ENCODE measurements at places on chromosomes 1 and 21.

DNA sequence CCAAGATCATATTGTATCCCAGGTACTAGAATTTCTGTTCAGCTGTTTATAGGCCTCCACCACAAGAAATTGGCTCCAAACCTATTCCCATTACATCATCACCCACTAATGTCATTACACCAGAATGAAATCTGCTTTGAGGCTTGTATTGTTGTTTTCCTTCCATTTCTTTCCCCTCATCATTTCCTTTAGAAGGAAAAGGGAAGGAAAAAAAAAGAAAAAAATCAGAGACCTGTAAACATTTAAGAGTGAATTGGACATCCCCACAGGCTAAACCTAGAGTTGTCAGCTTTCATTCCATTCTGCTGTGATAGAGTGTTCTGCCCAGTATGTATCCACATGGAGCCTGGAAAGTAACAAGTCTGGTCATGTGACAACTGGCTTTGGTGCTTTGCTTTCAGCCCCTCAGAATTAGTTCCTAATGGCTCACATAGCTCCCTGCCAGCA lies 44.6 kb downstream of the NFYC start:
- DNase-seq, result no peak

GRCh38 chr1:209710093-209710492 lies 5.4 kb downstream of the HSD11B1 start:
- DNase-seq, result no peak

DNA sequence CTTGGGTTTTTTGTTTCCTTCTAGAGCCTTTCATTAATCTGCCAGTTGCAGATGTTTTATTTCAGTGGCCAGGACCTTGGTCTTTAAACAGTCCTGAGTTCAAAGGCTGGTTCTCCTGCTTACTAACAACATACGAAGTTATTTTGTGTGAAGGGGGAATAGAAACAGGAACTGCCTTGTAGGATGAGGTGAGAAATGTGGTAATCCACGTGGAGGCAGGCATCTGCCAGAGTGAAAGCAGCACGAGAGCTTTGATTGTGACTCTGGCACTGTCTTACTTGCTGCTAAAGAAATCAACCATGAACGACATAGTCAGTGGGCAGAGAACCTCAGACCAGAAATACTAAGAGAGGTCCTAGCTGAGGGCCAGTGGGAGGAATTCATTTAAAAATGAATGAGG lies 30.4 kb downstream of the TMEM63A start:
- no peak for DNase-seq

- DNase-seq, result no peak
Measured at GRCh38 chr1:245888809-245889208, 618.3 kb downstream of the SMYD3 start.

GRCh38 chr1:234986750-234987414 lies 141.8 kb downstream of the TOMM20 start:
- DNase-seq, result no peak

DNA sequence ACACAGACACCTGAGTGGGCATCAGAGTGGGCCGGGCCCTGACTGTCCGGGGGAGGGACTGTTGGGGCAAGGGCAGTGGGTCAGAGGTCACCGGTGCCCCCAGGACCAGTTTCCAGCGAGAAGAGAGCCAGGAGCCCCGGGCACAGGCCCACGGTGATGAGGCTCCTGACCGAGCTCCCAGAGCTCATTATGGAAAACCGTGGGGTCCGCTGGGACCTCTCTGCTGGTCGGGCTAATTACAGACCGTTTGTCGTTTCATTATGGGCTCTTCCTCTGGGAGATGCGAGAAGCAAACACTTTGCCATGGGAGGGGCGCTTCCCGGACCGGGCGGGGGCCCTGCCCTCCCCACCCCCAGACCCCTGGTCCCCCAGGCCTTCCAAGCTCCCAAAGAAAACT lies 12.0 kb upstream of the TTLL10 start:
- no peak for DNase-seq

DNA sequence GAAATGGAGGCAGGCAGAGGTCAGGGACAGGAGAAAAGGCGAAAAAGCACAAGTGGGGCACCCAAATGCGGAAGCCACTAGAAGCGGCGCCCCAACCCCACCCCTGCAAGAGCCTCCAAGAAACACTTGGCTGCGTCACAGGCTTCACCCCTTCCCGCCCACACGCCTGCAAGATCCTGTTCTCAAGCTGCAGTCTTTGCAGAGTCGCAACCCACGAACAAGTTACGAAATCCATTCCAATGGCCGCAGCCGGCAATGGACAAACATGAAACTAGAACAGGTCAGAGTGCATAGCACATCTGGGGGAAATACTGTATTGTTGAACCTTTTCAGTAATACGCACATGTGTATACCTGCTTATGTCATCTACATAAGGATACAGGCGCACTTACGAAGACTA lies 103.6 kb downstream of the PSMG1 start:
- no peak for DNase-seq

- no peak for DNase-seq
Measured at GRCh38 chr1:23577056-23578004, 18.0 kb upstream of the ID3 start.

DNA sequence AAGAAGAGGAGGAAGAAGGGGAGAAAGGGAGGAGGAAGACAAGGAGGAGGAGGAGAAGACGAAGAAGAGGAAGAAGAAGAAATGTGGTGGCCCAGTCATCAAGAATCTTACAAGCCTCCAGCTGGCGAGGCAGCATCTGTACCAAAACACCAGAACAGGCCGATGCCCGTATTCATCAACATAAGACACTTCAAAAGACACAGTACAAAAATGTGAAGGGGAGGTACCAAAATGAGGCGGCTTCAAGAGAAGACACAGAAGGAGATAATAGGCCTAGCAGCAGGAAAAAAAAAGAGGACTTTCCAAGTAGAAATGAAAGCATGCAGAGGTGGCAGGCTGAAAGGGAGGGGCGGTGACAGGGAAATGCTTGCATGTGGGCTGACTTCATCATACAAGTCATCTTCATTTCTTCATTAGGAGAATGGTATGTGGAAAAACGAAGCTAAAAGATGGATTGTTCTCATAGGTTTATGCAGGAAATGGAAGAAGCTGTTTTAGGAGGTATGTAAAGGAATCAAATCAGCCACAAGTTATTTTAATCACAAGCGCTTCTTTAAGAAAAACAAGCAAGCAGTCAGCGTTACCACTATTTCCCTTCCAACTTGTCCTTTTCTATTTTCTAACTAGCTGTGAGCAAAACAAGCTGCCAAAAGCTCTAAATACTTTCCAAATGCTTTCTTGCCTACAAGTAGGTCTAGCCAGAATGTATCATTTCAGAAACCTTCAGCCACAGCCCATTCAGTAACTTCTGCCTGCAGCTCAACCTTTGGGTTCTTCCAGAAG lies 192.3 kb downstream of the SLC45A1 start:
- no peak for DNase-seq

DNA sequence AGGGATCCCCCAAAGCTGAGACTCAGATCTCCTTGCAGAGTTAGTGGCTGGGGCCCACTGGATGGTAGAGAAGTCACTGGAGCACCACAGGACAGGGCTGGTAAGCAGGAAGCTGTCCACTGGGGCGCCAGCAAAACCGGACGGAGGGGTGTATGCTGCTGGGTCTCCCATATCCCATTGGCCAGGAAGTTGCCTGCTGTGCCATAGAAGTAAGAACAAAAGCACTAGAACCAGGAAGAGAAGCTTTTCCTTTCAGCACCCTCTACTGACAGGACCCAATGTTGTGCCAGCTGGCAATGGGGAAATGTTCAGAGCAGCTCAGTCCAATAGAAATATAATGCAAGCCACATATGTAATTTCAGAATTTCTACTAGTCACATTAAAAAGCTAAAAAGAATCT lies 146.6 kb downstream of the SPATA46 start:
- DNase-seq, result no peak

GRCh38 chr1:158999316-159000069 lies 10.2 kb upstream of the IFI16 start:
- DNase-seq, result no peak

GRCh38 chr1:115056395-115056798 lies 26.8 kb downstream of the TSHB start:
- DNase-seq, result no peak

GRCh38 chr1:31064718-31065309 lies 703 bp downstream of the PUM1 start:
- no peak for DNase-seq

DNA sequence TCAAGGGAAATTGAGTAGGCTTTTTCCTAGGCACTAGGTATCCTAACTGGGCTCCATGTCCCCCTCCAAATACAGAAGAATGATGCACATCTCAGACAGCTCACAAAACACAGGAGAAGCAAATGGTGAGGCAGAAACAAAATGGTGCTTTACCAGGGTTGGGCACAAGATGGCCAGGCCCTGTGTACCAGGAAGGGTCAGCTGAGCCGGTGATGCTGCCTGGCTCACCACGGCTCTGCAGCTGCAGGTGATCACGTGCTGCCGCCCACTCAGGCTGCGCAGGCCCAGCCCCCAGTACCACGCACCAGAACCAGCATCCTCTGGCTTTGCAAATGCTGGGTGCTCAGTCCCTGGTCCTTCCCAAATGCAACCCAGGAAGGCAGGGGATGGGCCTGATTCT lies 993 bp upstream of the DSCAM start:
- no peak for DNase-seq

- no peak for DNase-seq
Measured at GRCh38 chr1:200081151-200081968, 53.9 kb downstream of the NR5A2 start.

DNA sequence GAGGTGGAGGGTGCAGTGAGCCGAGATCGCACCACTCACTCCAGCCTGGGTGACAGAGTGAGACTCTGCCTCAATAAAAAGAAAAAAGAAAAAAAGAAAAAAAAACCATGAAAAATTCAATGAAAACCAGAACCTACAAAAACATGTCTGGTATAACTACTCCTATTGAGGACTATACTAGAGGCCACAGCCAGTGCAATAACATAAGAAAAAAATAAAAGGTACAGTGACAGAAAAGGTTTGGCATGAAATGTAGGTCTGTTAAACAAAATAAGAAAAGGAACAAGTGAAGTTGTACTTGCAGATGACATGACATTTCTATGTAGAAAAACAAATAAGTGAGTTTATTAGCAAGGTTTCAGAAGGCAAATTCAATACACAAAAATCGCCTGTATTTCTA lies 8.2 kb downstream of the NADK start:
- no peak for DNase-seq

GRCh38 chr1:207024202-207025145 lies 8.1 kb downstream of the C1orf116 start:
- DNase-seq, result no peak

DNA sequence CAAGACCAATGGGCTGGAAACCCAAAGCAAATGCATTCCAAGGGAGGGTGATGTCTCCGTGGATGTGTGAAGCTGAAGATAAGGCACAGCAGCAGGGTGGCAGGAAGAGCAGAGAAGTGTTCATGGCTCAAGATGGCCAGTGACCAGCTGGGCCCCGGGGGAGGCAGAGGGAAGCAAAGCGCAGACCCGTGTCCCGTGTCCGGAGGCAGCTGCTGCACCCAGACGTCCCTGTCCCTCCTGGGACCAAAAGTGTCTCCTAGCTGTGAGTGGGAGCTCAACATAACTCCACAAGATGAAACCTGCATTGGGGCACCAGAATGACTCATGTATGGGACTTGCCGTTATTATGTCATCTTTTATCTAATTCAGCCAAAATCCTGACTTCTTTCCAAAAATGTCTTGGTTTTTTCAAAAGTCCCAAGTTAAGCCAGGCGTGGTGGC lies 118.2 kb downstream of the RIPK4 start:
- DNase-seq, result no peak

GRCh38 chr1:156226116-156226538 lies 13.3 kb downstream of the PMF1 start:
- DNase-seq, result no peak

DNA sequence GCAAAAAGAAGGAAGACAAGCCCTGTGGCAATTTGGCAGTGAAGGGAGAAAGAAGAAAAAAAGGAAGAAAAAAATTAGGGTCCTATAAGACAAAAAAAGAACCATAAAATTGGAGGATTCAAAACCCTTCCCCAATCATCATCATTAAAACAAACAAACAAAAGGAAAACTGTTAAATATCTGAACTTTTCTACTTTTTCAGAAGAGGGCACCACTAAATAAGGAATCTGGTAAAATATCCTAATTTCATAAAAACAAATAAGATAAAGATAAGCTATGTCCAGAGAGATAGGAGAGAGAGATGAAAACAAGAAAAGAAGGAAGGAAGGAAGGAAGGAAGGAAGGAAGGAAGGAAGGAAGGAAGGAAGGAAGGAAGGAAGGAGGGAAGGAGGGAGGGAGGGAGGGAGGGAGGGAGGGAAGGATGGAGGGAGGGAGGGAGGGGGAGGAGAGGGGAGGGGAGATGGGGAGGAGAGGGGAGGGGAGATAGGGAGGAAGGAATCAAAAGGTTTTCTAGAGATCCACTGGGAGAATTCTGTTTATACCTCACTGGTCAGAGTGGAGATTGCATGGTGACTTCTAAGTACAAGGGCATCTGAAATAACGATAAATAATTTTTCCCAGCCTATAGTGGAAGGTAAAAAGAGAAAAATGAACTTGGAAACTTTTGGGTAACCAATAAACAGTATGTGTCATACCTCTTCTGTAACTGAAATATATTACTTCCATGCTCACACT lies 10.4 kb upstream of the FMO2 start:
- DNase-seq, result no peak

DNA sequence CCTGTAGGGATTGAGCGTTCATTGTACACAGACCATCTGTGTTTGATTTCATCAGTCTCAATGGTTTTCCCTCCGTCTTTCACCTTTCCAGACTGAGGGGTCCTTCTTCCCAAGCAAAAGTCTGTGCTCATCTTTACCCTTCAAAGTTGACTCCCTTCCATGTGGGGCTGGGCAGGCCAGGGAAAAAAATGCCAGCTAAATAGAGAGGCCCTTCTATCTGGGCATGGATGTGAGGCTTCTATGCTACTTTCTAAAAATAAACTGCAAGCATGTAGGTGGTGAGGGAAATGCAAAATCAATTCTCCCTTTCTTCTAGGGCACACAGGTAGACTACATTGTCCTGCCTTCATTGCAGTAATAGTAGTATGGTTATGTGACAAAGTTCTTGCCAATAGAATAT lies 46.7 kb upstream of the ITPKB start:
- no peak for DNase-seq

- DNase-seq, result no peak
Measured at GRCh38 chr1:90135286-90135685, 140.4 kb downstream of the ZNF326 start.

DNA sequence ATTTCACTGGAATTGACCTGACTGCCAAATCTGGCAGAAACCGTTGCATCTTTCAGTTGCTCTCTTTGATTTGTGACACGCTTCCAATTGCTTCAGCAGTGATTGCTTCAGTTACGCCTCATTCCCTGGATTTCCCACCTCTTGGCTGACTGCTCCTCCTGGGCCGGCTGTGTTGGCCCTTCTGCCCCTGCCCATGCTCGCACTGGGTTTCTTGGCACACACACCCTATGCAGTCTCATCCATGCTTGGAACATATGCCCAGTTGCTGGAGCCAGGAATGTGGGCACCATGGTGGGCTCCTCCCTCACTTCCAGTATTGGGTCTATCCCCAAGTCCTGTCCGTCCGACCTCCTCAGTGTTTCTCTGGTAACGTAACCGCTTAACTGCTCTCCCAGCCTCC lies 2.2 kb upstream of the ZBTB21 start:
- no peak for DNase-seq

DNA sequence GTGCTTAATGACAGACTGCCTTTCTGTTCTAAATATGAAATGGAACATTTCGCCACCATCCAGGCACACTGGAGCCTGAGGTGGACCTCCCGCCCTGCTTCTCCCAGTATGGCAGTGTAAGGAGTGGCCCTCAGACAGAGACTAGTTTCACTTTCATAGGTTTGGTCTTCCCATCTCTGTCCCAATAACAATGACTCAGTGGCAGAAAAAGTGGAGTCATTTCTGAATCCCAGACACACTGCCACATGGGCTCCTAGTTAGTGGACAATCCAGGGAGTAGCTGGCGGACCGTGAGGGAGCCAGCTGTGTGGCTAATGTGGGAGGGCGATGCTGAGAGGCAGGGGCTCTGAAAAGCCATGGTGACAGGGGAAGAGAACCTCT lies 95.6 kb upstream of the TSPAN2 start:
- no peak for DNase-seq

Data from left forelimb (tissue), 1 donor.